IMR-90 (cell line): ENCODE measurements at places on chromosomes 16 and 17. TPM values are rescaled to one million over a fixed set of nuclear protein-coding genes. Genes with fewer than 3 reads are reported as not detected.

- peak; percentile 14 for DNase-seq
Observed at GRCh38 chr17:44071772-44072171, 1.2 kb downstream of the G6PC3 start.

- DNase-seq: no peak
Observed at GRCh38 chr16:85126394-85126704, 14.1 kb upstream of the CIBAR2 start.

DNA sequence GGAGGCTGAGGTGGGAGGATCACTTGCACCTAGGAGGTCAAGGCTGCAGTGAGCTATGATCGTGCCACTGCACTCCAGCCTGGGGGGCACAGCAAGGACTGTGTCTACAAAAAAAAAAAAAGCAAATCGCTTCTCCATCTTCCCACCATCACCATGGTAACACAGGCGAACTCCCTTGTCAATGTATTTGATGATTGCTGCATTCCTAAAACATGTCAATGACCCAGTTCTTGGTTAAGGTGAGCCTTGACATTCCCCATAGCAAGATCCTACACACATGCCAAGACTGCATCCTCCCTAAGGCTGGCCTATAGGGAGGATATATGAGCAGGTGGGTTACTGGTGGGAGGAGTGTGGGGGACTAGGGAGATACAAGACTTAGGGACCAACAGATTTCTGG is 12.2 kb downstream of the CNTNAP1 start:
- DNase-seq: no peak

ADORA2B gene
- polyA plus RNA-seq: 5.5 and 6.1 TPM in 2 replicates

- DNase-seq: no peak
Observed at GRCh38 chr17:74119049-74119580, 84.4 kb upstream of the RPL38 start.

CACNG1 gene
- not detected in 2 replicates for polyA plus RNA-seq

CCL16 gene
- not detected in 2 replicates for polyA plus RNA-seq

GRCh38 chr16:88424587-88425235 is 28.4 kb upstream of the ZFPM1 start:
- no peak for DNase-seq

GRCh38 chr16:31505483-31505882 is 2.7 kb downstream of the RUSF1 start:
- no peak for DNase-seq

DNA sequence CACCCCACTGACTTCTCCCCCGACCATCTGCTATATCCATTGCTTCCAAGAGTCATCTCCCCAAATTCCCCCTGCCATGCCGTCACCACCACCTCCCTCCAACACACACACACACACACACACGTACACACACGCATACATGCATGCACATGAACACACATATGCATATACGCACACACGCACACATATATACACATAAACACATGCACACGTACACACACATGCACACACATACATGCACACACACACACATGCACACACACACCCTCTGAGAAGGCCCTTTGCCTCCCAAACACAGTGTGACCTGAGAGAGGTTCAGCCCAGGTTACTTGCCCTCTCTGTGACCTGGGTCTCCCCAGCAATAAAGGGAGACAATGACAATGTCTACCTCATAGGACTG is 95.1 kb downstream of the ZNF423 start:
- no peak for DNase-seq

SLC25A11 gene
- 62.2 and 68.2 TPM in 2 replicates for polyA plus RNA-seq

- no peak for DNase-seq
Observed at GRCh38 chr17:58492238-58493121, 4.3 kb upstream of the HSF5 start.

- DNase-seq: no peak
Observed at GRCh38 chr16:84380405-84380804, 12.1 kb downstream of the ATP2C2 start.

GRCh38 chr16:88456356-88457292 is 3.5 kb downstream of the ZFPM1 start:
- DNase-seq: no peak

DNA sequence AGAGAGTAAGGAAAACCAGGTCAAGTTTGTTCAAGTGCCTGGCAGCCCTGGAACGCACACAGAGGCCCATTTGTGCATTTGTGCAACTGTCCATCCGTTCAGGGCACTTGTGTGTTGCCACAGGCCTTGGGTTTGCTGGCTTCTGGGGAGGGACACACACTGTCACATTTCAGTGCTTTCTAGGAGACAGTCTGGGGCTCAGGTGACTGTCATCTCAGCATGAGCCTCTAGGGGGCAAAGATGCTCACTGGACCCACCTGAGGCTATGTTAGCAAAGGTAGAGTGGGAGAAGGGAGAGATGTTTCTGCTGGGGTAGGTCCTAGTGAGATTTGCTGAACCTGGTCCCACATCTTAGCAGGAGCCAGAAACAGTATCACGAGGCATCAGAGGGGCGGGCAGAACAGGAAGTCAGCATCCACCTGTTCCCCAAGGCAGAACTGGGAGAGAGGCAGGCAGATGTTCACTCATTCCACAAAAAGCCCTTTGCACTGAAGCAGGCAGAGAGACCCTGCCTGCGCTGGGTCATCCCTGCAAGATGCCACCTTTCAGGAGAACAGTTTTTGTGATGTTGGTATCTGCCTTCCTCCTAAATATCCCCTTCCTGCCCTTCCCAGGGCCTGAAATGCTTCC is 48.5 kb downstream of the RAI1 start:
- no peak for DNase-seq

GALNS gene
- 30.2 and 32.5 TPM in 2 replicates for polyA plus RNA-seq

DNA sequence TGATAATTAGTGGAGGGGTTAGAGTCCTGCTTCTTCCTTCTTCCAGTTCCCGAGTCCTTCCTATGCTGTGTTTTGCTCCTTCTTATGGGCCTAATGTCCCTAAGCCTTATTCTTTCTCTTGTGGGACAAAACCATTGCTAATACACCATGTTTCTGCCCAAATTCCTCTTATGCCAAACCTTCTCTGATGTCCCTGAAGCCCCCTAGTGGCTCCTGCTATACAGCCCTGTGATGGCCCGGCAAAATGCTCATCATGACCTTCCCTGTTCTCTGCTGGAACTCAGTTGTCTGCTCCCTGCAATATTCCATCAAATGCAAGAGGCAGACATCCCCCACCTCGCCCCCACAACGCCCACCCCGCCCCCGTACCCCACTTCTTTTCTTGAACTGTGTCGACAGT is 171.6 kb downstream of the CDH11 start:
- DNase-seq: no peak

GRCh38 chr16:89090669-89091426 is 2.8 kb upstream of the ACSF3 start:
- DNase-seq: no peak

GRCh38 chr16:47213761-47214440 is 70.2 kb upstream of the NETO2 start:
- DNase-seq: peak; percentile 12

DNA sequence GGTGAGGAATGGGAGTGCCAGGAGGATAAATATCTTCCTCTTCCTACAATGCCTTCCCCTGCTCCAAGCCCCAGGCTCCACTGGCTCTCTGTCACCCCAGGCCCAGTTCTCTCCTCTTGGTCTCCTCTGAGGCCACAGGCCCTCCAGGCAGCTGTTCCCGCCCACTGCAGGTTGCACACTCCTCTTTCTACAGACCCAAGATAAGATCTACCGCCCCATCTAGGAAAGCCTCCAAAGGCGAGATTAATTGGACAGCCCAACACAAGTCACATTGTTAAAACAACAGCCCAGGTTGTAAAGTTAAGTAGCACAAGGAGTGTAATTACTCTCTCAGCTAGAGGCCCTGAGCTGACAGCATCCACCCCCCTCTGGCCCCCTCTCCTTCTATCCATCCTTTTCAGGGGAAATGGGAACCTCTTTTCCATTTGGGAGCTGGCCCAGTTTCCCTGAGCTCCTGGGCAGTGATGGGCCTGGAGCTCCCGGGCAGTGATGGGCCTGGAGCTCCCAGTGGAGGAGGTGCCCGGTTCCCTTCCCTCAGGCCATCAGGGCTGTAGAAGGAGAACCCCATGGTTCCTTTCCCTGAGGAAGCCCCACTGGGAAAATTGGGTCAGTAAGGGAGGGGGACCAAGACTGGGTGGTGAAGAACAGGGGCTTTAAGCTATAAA is 7.3 kb downstream of the DLX4 start:
- DNase-seq: no peak

GRCh38 chr17:65060631-65061254 is 4.2 kb upstream of the GNA13 start:
- no peak for DNase-seq

DNA sequence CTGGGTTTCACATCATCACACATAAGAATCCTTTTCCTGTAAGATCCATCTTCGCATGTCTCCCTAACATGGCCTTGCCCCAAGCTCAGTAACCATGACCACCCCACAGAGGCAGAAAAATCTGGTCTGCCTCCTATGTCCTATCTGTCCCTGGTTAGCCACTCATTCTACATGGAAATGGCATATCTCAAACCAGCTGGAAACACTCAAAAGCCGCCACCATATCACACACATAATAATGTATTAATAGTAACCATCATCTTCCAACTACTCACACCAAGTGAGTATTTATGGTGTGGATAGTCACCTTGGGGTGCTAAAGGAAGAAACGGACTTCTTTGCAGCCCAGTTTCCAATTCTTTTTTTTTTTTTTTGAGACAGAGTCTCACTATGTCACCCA is 11.4 kb downstream of the FAM117A start:
- no peak for DNase-seq

GRCh38 chr16:64051824-64052223 is 1070.0 kb downstream of the CDH11 start:
- no peak for DNase-seq

HAP1 gene
- 0.09 and 0.11 TPM in 2 replicates for polyA plus RNA-seq

DNA sequence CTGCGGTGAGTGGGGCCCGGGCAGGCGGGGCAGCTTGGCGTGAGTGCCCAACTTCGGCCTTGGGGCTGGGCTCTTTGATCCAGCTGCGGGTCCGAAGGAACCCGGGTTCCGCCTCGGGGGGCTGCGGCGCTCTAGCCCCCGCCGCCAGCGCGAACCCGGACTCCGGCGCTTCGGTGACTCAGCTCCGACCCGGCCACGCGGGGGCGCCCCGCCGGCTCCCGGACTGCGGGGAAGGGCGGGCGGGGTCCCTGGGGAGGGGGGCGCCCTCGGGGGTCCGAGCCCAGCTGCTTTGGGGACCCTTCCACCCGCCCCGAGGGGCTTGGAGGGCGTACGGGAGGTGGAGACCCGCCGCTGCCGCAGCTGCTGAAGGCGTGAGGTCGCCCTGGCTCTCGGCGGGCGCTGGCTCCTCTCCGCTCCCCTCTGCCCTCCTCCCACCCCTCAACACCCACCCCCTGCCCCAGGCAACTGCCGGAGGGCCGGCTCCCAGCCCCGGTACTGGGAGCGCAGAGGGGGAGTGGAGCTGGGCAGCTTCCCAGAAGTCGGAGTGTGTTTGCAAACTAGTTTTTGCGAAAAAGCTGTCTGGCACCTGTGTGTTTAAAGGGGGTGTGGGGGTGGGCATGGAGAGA is 516 bp downstream of the CPNE2 start:
- no peak for DNase-seq

- peak; percentile 18 for DNase-seq
Observed at GRCh38 chr17:12406623-12407215, 259.0 kb upstream of the MYOCD start.

GRCh38 chr17:8503807-8504206 is 68.1 kb downstream of the NDEL1 start:
- no peak for DNase-seq

GRCh38 chr17:54900457-54901229 is at the start of gene TOM1L1:
Gene TOM1L1 (plus strand): TSS chr17:54900852. CDS start chr17:54900866, 14 bp downstream.
- peak; percentile 46 for DNase-seq

- DNase-seq: no peak
Observed at GRCh38 chr16:50822671-50823070, 80.8 kb downstream of the CYLD start.

GRCh38 chr16:3716831-3717234 is 491 bp downstream of the TRAP1 start:
- DNase-seq: no peak

HOXB7 gene
- polyA plus RNA-seq: 6.7 and 7.5 TPM in 2 replicates

RNF227 gene
- 2.7 and 3.1 TPM in 2 replicates for polyA plus RNA-seq

ZNF597 gene
- polyA plus RNA-seq: 0.79 and 0.91 TPM in 2 replicates

- DNase-seq: no peak
Observed at GRCh38 chr17:77370586-77370985, 229.8 kb downstream of the SEC14L1 start.

GRCh38 chr16:5446623-5447240 is 349.1 kb upstream of the EEF2KMT start:
- no peak for DNase-seq

GAST gene
- polyA plus RNA-seq: not detected in 2 replicates

DNA sequence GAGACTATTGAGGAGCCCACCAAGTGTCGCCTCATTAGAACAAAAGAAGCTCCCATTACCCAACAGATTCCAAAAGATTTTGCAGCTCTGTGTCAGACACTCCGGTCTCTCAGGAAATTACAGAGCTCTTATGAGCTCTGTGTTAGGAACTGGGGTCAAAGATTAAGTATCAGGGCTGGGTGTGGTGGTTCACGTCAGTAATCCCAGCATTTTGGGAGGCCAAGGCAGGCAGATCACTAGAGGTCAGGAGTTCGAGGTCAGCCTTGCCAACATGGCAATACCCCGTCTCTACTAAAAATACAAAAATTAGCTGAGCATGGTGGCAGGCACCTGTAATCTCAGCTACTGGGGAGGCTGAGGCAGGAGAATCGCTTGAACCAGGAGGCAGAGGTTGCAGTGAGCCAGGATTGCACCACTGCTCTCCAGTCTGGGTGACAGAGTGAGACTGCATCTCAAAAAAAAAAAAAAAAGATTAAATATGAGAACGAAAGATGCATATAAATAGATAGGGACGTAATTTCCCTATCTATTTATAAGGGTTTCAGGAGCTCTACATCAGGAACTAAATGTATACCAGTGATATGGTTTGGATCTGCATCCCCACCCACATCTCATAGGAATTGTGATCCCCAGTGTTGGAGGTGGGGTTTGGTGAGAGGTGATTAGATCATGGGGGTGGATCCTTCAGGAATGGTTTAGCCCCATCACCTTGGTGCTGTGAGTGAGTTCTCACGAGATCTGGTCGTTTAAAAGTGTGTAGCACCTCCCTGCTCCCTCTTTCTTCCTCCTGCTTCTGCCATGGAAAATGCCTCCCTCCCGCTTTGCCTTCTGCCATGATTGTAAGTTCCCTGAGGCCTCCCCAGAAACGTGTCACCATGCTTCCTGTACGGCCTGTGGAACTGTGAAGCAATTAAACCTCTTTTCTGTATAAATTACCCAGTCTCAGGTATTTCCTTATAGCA is 111.4 kb downstream of the PRKCA start:
- no peak for DNase-seq
